Mammary epithelial cell (primary cell): ENCODE measurements at places on chromosomes 3 and 15.

GRCh38 chr3:150407808-150408220 lies 284 bp upstream of the TSC22D2 start:
- DNase-seq: no peak

GRCh38 chr3:74469151-74469550 lies 145.3 kb downstream of the CNTN3 start:
- no peak for DNase-seq

DNA sequence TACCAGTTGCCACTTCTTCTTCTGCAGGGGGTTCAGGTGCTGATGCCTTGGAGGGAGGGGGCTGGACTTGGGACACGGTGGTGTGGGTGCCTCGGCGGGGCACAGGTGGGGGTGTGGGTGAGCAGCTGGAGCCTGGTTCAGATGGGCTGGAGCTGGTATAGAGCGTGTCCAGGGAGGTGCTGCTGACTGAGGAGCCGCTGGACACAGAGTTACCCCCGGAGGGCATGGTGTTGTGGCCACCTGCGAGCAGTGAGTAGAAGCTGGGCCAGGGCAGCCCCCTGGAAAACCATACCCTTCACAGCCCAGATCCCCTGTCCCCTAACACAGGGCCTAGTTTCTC lies 4.2 kb downstream of the NCKIPSD start:
- DNase-seq: no peak

DNA sequence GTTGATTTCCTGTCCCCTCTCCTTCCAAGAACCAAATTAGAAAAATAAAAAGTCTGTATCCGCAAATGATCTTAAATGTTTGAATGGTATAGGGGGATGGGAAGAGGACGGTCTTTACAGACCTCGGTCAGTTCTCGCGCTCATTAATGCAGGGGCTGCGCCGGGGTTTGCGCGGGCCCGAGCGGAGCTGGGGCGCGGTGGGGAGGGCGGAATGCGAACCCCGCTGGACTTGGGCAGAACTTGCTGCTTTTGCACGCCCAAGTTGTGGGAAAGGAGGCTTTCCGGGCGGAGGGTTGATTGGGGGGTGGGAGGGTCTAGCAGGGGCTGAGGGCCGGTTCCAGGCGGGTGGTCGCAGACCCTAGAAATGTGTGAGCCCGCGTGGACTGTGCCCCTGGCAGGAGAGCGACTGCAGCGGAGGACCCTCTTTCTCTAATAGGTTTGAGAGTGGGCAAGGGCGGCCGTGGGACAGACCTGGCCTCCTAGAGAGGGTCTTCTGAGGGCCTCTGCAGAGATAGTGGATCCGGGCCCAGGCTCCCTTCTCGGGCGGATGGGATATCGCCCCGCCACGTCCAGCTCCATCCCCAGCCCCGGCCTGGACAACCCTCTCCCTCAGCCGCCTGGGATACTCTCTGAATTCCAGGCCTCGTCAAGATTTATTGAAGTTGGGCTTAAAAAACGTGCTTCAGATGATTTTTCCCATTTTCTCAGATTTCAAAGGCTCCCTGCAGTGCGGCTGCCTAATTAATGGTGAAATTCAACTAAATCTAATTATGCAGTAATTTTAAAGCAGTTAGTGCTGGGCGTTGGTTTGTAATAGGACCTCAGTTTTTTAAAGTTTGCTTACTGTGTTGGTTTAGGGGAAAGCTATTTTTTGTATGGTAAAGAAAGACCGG lies 11.3 kb downstream of the NR2F2 start:
- no peak for DNase-seq

DNA sequence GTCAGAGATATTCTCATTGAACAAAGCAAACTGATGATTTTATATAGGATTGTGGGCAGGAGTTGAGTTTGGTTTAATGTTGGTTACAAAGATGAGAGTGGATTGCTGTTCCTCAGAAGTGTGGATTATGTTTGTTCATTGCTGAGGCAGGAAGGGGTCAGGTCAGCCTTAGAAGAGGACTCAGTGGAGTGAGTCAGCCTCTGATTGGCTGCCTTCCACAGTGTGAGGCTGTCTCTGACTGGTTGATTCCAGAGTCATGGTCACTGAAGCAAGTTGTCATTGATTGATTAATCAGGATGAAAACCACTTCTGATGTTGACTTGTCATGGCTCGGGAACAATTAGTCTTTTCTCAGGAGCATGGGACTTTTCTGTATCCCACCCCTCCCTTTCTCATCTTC lies 36.2 kb downstream of the KBTBD12 start:
- DNase-seq: peak; percentile 37

- DNase-seq: peak; percentile 60
Measured at GRCh38 chr3:151439652-151440125, 21.2 kb downstream of the IGSF10 start.

GRCh38 chr3:161548301-161548700 lies 51.7 kb downstream of the OTOL1 start:
- no peak for DNase-seq

GRCh38 chr3:45635475-45636256 lies 41.1 kb downstream of the LIMD1 start:
- DNase-seq: peak; percentile 76

- no peak for DNase-seq
Measured at GRCh38 chr15:31843426-31844055, 186.8 kb upstream of the CHRNA7 start.

DNA sequence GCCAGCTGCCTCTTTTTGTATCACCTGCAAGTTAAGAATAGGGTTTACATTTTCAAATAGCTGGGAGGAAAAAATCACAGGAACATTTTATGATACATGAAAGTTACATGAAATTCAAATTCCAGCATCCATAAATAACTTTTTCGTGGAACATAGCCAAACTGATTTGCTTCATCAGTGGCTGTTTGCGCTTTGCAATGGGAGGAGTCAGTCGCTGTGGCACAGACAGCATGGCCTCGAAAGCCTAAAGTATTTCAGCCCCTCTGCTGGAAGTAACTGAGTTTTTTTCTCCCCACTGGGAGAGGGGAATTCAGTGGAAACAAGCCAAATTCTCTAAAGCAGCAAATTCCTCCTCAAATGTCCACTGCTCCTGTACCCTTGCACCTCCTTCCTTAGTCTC lies 271.9 kb downstream of the SUCLG2 start:
- DNase-seq: no peak

- DNase-seq: peak; percentile 65
Measured at GRCh38 chr3:184645336-184645735, 66.5 kb downstream of the MAGEF1 start.

DNA sequence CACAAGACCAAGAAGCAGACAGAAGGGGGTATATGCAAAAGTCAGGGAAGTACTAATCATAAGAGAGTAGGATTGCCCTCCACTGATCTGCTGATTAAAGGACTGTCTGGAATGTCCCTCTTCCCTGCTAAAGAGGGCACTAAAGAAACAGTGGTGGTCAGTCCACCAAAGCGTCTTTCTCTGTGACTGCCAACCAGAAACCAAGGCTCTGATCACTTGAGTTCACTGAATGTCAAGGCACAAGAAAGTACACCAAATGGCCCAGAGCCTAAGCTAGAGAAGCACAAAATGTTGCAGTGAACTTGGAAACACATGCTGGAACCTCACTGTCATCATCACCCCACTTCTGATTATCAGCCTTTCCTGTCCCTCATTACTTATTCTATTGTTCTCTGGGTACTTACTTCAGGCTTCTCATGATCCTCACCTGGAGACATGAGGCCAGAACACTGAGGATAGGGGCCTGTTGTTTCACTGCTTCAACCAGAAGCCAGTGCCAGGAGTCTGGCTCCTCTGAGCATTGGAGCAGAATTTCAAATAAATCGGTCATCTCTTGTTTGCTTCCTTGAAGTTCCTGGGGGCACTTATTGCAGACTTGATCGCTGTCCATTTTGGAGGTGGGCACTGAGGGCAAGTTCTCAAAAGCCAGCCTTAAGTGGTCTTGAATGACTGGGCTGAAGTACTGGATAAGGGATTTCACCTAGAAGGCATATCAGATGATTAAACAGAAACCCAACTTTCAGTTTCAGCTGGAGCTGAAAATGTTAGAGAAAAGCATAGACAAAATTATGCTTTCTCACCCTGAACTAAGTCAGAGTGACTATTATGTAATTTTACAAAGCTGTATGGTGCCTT lies 58.9 kb downstream of the EIF3J start:
- no peak for DNase-seq

- no peak for DNase-seq
Measured at GRCh38 chr3:173502983-173503568, 105.5 kb downstream of the NLGN1 start.

GRCh38 chr3:13688034-13688433 lies 139.1 kb downstream of the FBLN2 start:
- DNase-seq: no peak

GRCh38 chr3:99659032-99659431 lies 20.6 kb downstream of the COL8A1 start:
- peak; percentile 98 for DNase-seq

GRCh38 chr15:39255760-39256159 lies 325.1 kb upstream of the THBS1 start:
- DNase-seq: no peak

DNA sequence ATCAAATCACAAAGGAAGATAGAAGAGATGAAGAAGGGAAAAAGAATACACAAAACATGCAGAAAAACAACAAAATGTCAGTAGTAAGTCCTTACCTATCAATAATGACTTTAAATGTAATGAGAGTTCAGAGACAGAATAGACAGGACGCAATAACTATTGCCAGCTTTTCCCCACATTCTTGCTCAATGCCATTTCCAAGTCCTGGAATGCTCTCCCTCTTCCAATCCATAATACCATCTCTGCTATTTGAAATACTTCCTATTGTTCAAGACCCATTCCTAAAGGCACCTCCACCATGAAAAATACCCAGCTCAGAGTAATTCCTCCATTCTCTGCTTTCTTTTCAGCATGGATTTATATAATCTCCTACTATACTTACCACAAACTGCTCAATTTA lies 33.4 kb downstream of the CCDC54 start:
- no peak for DNase-seq

DNA sequence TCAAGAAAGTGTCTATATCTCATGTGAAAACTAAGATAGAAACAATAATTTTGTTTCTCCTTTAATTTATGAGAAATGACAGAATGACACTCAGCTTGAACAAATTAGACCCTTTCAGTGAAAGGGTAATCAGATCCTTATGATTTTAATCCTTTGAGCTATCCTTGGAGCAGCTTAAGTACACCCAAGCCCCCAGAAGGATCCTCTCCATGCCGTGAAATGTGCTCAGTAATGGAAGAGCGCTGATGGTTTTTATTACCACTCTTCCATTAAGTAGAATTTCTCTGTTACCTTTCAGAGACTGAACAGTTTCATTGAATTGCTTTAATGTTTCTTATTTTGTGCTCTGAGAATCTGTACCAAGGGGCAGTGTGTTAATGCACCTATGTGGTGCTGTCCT lies 54.3 kb downstream of the HMG20A start:
- no peak for DNase-seq

- no peak for DNase-seq
Measured at GRCh38 chr15:64444836-64445235, 15.5 kb upstream of the ZNF609 start.

- peak; percentile 25 for DNase-seq
Measured at GRCh38 chr3:14804835-14805780, 13.7 kb upstream of the FGD5 start.

GRCh38 chr3:138824114-138824506 lies 10.6 kb downstream of the PIK3CB start:
- DNase-seq: no peak

DNA sequence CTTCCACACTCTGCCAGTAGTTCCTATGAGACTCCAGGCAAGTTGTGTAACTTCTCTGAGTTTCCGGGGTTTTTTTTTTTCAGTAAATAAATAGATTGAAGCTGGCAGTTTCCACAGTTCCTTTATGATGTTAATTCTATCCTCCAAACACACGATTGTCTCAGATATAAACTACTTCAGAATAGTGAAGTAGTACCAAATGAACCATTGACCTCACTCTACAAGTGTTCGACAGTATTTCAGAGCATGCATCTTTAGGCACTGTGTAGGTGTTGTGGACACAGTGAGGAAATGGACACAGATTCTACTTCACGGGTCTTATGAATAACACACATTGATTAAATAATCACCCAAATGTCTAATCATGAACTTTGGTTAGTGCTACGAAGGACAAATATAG lies 136.1 kb upstream of the IGSF10 start:
- DNase-seq: no peak

DNA sequence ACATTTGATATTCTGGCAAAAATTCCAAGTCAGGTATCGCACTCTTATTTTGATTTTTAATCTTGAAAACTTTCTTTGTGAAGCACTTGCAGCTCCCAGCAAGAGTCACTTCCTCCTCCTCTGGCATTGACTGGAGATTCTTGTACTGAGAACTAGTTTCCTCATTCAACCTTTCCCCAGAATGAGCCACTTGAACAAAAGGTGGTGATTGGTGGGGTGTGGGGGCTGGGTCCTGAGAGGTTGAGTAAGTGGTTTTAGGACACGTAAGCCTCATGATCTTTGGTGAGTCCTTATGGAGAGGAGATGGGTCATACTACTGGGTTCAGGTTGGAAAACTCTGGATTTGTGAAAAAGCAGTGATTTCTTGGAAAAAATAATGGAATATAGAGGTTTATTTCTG lies 32.3 kb upstream of the ONECUT1 start:
- no peak for DNase-seq

DNA sequence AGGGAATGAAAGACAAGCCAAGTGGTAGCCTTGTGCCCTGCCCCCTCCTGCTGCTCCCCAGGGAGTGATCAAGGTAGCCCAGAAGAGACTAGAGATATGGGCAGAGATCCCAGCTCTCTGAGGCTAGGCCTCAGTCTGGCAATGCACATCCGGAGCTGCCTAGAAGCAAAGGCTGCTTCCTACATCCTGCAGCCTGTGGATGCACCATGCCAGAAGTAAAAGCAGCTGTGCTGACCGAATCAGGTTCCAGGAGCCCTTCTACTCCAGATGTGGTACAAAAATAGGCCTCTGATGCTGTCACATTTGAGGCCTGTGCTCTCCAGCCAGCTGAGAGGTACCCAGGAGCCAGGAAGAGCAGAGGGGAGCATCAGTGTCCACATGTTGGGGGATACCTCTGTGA lies 16.0 kb downstream of the TRAIP start:
- DNase-seq: no peak

GRCh38 chr15:80061582-80061981 lies 2.1 kb downstream of the ZFAND6 start:
- DNase-seq: no peak

- DNase-seq: no peak
Measured at GRCh38 chr3:16171009-16171408, 3.5 kb upstream of the GALNT15 start.

DNA sequence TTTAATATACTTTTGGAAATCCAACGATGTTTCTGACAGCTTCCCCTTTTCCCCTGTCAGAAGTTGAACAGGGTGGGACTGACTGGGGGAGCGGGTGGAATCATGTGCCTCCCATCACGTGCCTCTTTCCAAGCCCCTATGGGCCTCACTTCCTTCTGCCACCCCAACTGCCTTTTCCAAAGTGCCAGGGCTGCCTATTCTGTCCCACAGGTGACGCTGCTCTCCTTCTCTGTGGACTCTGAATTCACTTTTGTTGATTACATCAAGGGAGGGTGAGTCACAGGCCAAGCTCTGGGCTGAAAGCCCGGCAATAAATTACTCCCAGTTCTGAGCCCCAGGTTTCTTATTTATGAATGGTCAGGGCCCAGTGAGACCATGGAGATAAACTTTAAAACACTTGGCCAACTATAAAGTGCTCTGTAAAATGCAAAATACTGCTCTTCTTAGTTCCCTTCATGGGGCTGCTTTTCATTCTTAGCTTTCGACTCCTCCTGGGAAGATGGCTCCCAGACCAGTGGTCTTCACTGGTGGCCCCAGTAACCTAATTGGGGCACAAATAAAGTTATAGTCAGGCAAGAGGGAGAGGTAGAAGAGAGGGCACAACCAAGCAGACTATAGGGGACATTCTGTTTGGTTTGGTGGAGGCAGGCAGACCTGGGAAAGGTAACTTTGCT lies 12.3 kb downstream of the CPNE9 start:
- peak; percentile 76 for DNase-seq

- no peak for DNase-seq
Measured at GRCh38 chr3:107345822-107346405, 31.3 kb upstream of the CCDC54 start.
